Dermis blood vessel endothelial cell (primary cell): ENCODE measurements at places on chromosomes 5 and 9. TPM values are rescaled to one million over a fixed set of nuclear protein-coding genes. Genes with fewer than 3 reads are reported as not detected.

The C9 gene
- total RNA-seq, result 0.34 TPM in 1 of 2 replicates, not detected in the other

The ENHO gene
- 0.42 TPM in 1 of 2 replicates, not detected in the other for total RNA-seq

The OBP2B gene
- total RNA-seq, result not detected in 2 replicates

The PRDM9 gene
- total RNA-seq, result not detected in 2 replicates

The NR5A1 gene
- not detected in 2 replicates for total RNA-seq

The PCAT7 gene
- total RNA-seq, result not detected in 2 replicates

The C9orf50 gene
- total RNA-seq, result not detected in 2 replicates

The SAPCD2 gene
- total RNA-seq, result 6.0 and 36.3 TPM in 2 replicates

The STK32A gene
- not detected in 2 replicates for total RNA-seq

The MAMDC4 gene
- total RNA-seq, result 2.0 and 5.1 TPM in 2 replicates

The PCDHB8 gene
- total RNA-seq, result 0.14 and 0.34 TPM in 2 replicates

The PKD2L2 gene
- 0.17 TPM in 1 of 2 replicates, not detected in the other for total RNA-seq

The USP20 gene
- 8.7 and 11.2 TPM in 2 replicates for total RNA-seq

The COL15A1 gene
- 0.42 and 31.5 TPM in 2 replicates for total RNA-seq

The MARCOL gene
- not detected in 2 replicates for total RNA-seq

The UQCRQ gene
- total RNA-seq, result 68.8 and 98.9 TPM in 2 replicates

The TEX48 gene
- total RNA-seq, result not detected in 2 replicates

The RORB gene
- under 0.01 and 0.09 TPM in 2 replicates for total RNA-seq

The TPPP gene
- total RNA-seq, result under 0.01 and 0.14 TPM in 2 replicates

The BASP1 gene
- 4.4 and 9.3 TPM in 2 replicates for total RNA-seq

The CCNJL gene
- 8.0 and 10.4 TPM in 2 replicates for total RNA-seq

The CTNND2 gene
- not detected in 2 replicates for total RNA-seq

The RUSC2 gene
- 15.8 and 24.5 TPM in 2 replicates for total RNA-seq

The PCDHGA6 gene
- total RNA-seq, result 2.2 TPM in 2 replicates

The IRX4 gene
- not detected in 2 replicates for total RNA-seq

The PCDHB4 gene
- total RNA-seq, result 0.17 and 0.19 TPM in 2 replicates

The GCNT4 gene
- total RNA-seq, result 0.19 and 0.34 TPM in 2 replicates

The COL23A1 gene
- total RNA-seq, result 0.09 and 0.17 TPM in 2 replicates

The PHYHD1 gene
- 0.85 TPM in 1 of 2 replicates, not detected in the other for total RNA-seq

The TRAF1 gene
- total RNA-seq, result 1.1 and 4.4 TPM in 2 replicates

The SVEP1 gene
- under 0.01 and 0.05 TPM in 2 replicates for total RNA-seq

The PCDHA13 gene
- under 0.01 TPM in 1 of 2 replicates, not detected in the other for total RNA-seq

The ROR2 gene
- under 0.01 TPM in 1 of 2 replicates, not detected in the other for total RNA-seq

The PTGES gene
- total RNA-seq, result 0.47 and 0.51 TPM in 2 replicates

The DIRAS2 gene
- total RNA-seq, result 0.34 and 1.0 TPM in 2 replicates

The ZDHHC11B gene
- 0.17 TPM in 1 of 2 replicates, not detected in the other for total RNA-seq

The IL33 gene
- total RNA-seq, result 11.8 and 38.5 TPM in 2 replicates

The TUSC1 gene
- 9.4 and 13.1 TPM in 2 replicates for total RNA-seq

The GBGT1 gene
- 15.7 and 28.0 TPM in 2 replicates for total RNA-seq

The SARDH gene
- total RNA-seq, result 0.34 and 0.37 TPM in 2 replicates

The SETX gene
- 92.7 and 123 TPM in 2 replicates for total RNA-seq

The SPACA9 gene
- 1.3 and 1.4 TPM in 2 replicates for total RNA-seq

The BTNL8 gene
- total RNA-seq, result 0.17 and 0.19 TPM in 2 replicates

The CAVIN4 gene
- 1.7 and 2.3 TPM in 2 replicates for total RNA-seq

The INSL4 gene
- not detected in 2 replicates for total RNA-seq

The PROP1 gene
- not detected in 2 replicates for total RNA-seq

The MEGF10 gene
- 0.37 and 1.4 TPM in 2 replicates for total RNA-seq

The LCN9 gene
- total RNA-seq, result not detected in 2 replicates
